KG1 (cell line): ENCODE measurements at places on chromosomes 7 and 10.

GRCh38 chr10:61973906-61974305 is 72.4 kb downstream of the ARID5B start:
- DNase-seq = no peak

GRCh38 chr10:5317547-5318107 is 47.1 kb upstream of the UCN3 start:
- DNase-seq = no peak

DNA sequence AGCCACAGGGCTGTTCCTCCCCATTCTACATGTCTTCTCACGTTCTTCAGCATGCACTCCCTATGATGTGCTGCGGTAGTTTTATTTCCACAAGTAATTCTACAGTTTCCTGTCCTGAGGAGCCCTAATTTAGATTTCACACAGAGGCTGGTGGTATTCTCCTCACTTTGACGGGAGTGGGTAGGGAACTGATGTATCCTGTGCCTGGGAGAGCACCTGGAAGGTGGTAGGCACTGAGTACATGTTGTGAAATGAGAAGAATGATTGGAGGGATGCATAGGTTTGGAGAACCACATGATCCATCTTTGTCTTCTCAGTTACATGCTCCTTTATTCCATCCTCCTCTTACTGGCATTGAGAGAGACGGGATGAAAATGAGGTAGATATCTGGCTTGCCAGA is 118.2 kb upstream of the CCDC6 start:
- no peak for DNase-seq

GRCh38 chr10:13681960-13682359 is 95.2 kb downstream of the PRPF18 start:
- DNase-seq = no peak

DNA sequence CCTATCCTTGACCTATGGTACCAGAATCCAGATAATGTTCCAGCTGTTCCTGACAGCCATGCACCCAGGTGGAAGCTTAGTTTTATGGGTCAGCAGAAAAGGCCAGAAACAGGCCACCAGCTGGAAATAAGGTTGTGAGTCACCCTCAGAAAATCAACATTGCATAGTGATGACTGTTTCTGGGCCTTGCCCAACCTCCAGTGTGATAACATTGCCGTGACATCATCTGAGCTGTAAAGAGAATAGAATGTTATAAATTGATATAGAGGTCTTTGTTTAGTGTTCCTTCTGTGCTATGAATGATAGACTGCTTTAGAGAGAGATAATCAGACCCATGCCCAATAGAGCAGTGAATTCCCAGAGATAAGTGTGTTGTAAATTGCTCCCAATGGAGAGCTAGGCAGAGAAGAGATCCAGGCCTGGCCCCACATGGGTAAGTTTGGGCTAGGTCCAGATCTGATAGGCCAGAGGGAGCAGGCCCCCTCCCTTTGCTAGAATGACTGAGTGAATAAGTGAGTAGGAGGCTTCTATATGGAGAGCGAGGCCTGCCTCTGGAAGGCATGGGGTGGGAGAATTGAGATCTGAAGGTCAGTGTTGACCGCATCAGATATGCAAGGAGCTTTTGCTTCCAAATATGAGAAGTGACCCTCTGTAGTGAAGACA is 14.2 kb upstream of the HPS1 start:
- no peak for DNase-seq

DNA sequence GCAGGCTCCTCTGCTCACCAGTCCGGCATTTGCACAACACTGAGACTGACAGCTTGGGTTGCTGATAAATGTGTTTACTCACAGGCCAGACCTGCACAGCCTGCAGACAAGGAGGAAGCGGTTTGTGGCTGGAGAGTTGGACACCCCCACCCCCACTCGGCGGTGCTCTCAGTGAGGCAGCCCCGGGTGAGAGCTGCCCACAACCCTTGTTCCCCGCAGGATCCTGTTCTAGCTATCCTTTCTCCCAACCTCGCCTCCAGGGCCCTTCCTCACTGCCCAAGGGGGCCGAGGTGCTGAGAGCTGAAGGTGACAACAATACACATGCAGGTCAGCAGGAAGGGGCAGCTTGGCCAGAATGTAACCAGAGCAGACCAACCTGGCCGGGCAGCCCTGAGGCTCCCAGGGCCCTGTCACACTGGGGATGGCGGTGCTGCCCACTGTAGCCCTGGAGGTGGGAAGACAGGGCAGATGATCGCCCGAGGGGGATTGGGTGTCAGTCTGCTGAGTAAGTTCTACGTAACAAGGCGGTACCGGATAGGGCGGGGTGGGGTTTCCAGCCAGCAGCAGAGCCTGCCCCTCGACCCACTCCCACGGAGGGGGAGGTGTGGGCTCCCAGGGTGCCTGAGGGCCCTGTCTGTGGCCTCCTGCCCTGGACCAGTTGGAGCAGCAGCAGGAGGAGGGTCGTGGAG is 2.1 kb upstream of the ADAM8 start:
- DNase-seq = peak; percentile 69

GRCh38 chr10:28684986-28685580 is 7.8 kb downstream of the BAMBI start:
- DNase-seq = no peak

DNA sequence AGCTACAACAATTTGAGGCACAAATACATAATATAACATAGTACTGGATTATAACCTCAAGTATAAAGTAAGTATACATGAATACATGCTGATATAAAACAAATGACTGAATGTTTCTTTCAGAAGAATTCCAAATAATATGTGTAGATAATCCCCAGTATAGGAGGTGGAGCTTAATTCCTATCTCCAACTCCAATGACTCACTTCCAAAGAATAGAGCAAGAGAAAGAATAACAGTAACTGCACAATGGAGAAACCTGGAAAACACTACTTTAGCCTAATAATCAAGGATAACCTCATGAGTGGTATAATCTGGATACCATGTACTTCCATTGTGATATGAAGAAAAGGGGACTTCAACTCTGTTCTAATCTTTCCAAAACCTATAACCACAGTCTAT is 13.7 kb upstream of the SEMA3C start:
- DNase-seq = no peak
